ENCODE measurements at places on chromosomes 12 and 14.
A peak's percentile ranks its signal among the peaks of the same experiment; 100 is the strongest.

DNA sequence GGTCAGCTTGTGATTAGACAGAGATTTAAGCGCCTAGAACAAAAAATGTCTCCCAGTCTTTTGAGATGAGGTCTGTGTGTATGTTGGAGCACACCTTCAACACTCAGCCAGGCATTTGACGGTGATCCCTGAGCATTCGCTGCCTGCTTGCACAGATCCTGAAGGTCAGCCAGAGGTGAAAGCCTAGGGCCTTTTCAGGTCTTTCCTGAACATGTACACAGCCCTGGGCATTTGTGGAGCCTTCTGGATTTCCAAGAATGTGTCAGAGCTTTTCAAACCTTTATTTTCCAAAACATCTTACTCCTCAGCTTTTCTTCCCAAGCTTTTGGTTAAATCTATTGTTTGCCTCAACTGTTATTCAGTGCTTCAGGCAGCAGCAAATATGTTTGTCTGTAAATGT lies 59.1 kb upstream of the AMN start:
- no peak for DNase-seq

GRCh38 chr12:70252832-70253231 lies 9.6 kb downstream of the CNOT2 start:
- DNase-seq: no peak

GRCh38 chr12:62834971-62835547 lies 99.9 kb downstream of the PPM1H start:
- no peak for DNase-seq

GRCh38 chr12:95017482-95017881 lies 14.0 kb upstream of the NDUFA12 start:
- DNase-seq: no peak

DNA sequence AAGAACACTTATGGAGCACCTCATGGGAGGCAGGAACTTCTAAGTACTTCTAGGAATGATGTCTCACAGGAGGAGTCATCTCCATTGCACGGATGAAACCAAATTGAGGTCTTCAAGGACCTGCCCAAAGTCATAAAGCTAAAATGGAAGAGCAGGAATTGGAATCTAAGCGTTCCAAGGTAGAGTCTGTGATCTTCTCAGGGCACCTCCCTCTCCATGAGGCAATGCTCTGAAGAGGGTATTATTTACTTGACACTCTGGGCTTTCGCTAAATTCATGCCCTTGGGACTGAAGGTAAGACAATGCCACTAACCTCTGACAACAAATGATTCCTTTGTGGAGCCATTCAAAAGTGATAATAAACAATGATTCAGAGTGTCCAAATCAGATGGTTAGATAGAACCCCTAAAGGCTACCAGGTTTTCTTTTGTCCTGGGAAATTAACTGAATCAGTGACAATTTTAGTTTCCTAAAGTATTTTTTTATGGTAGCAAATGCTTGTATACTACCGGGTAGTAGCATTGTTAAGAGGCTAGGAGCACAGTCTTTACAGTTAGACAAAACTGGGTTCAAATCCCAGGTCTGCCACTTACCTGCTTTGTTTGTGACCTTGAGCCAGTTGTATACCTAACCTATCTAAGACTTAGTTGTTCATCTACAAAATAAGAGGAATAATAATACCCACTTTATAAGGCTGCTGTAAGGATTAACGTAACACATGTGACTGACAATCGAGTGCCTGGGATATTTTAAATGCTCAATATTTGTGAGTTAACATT lies 12.3 kb downstream of the HMGA2 start:
- no peak for DNase-seq

DNA sequence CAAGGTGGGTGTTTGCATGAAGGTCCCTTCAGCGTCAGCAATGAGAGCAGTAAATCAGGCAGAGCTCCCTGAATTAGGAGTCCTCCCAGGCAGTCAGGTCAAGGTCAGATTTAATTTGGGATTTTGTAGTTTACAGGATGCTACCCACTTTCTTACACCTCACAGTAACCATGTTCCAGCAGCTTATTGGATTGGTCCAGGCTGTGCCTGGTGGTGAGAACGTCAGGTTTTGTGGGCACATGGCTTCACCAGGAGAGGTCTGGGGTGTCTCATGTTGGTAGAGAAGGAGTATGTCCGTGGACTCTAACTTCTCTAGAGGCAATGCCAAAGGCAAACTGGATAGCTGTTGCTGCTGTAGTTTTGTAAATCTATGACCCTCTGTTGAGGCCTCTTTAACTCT lies 158.3 kb downstream of the CACNA1C start:
- no peak for DNase-seq

- no peak for DNase-seq
Measured at GRCh38 chr12:63792338-63792737, 12.6 kb downstream of the RXYLT1 start.

DNA sequence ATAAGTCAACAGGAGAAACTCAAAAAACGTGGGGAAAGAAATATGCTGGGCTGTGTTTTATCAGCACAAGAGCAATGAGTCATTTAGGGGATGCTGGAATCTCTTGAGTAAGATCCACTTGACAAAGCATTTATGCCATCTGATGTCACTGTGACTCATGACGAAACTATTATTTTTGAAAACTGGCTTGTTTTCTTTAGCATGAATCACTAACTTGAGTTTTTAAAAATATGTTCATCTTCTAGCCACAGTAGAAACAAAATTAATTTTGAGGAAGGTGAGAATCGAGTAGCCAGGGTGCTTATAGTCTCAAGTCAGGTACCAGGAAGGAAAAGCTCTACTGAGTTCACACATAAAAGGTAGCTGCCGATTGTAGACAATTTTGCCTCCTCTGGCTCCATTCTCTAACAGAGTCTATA lies 456.2 kb upstream of the MGAT4C start:
- peak; percentile 2 for DNase-seq

DNA sequence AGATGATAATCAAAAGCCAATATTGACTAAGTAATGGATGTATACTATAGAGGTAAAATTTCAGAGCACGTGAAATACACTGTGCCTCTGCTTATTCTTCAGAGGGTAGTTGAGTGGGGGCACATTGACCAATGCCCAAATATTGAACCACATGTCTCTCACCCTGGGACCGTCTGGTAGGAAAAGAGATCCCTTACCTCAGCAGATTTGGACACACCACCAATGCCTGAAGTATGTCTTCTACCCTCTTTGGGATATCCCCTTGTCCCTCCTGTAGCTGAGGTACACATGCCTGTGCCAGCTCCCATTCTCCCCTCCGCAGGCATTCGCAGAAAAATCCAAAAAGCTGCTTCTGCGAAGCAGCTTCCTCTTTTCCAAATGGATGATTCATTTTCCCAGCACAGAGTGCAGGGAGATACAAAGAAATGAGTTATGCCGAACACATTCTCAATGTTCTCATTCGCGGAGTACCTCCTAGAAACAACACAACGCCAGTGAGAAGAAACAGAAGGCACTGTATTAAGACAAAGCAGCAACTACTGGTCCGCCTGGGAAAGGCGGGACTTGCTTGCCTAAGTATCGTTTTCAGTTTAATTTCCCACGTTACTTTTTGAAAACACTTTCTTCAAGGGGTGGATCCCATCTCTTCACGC lies 691 bp downstream of the ZFYVE26 start:
- DNase-seq: peak; percentile 45

- DNase-seq: no peak
Measured at GRCh38 chr12:3269594-3269993, 192.4 kb downstream of the TSPAN9 start.

- no peak for DNase-seq
Measured at GRCh38 chr12:96303653-96304052, 96.6 kb downstream of the CDK17 start.

DNA sequence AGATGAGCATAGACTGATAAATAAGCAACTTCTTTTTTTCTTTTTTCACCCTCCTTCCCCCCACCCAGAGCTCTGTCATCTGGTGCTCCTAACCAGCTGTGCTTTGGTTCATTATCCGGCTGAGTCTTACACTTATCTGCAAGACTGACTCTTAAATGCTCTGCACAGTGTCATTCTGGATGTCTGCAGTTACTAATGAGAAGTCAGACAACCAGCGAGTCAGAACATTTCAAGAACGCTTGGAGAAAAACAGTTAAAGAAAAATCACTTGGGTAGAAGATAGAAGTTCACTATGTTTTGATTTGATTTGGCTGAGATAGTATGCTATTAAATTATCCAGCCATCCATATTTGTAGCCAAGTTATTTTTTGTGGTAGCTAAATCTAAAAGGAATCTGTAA lies 328.9 kb upstream of the PRICKLE1 start:
- DNase-seq: no peak

DNA sequence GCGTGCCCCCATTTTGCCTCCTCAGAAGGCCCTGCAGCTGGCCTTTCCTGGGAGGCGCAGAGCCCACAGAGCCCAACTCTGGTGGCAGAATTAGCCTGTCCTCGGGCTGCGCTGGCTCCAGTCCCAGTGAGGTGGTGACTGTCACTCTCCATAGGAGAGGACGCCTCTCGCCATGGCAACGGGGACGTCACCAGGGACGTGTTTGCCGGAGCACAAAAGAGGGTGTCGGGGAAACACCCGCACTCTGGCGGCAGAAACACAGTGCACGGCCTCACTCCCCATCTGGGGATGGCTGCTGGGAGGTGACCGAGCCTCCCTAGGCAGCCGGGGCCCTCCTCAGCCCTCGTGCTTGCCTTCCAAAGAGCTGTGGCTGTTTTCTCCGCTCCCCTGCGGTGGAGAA lies 50.2 kb upstream of the NCOR2 start:
- no peak for DNase-seq

GRCh38 chr12:108046650-108047049 lies 82.4 kb upstream of the WSCD2 start:
- DNase-seq: no peak

- DNase-seq: peak; percentile 32
Measured at GRCh38 chr12:56128670-56129205, 671 bp downstream of the ESYT1 start.

DNA sequence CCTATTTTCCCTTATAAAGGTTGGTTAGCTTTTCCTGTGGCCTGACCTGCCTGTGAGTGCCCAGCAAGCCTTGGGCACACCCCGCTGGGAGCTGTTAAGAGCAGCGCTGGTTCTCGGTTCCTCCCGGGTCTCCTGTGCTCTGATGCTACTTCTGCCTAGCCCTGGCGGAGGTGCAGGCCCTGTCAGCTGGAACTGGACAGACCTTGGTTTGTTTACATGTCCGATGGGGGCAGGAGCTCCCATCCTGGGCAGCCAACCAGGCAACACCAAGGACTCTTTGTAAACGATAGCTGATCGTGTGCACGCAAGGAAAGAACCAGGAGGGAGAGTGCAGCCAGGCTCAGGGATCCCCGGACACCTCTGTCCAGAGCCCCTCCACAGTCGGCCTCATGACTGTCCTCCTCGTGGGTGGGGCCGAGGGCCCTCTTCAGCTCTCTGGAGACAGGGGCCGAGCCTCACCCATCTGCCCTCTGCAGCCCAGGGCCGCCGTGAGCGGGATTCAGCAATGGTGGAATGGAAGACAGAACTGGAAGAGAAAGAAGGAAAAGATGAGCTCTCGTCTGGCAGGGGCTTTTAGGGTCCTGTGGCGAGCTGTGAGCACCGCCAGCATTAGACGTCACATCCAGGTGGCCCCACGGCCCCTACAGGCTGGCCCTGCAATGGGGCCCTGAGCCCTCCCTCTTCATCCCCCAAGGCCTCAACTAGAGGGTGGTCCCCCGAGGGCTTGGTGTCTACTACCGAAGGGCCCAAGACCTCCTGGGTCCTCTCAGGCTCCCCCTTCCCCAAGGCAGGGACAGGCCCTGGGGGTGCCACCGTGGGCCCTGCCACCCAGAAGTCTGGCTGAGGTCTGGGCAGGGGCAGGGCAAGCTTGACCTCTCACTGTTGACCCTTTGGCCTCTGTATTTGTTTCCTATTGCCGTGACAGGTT lies 12.3 kb downstream of the TNFAIP2 start:
- peak; percentile 16 for DNase-seq

GRCh38 chr14:40870252-40870651 lies 736.4 kb upstream of the LRFN5 start:
- DNase-seq: no peak

DNA sequence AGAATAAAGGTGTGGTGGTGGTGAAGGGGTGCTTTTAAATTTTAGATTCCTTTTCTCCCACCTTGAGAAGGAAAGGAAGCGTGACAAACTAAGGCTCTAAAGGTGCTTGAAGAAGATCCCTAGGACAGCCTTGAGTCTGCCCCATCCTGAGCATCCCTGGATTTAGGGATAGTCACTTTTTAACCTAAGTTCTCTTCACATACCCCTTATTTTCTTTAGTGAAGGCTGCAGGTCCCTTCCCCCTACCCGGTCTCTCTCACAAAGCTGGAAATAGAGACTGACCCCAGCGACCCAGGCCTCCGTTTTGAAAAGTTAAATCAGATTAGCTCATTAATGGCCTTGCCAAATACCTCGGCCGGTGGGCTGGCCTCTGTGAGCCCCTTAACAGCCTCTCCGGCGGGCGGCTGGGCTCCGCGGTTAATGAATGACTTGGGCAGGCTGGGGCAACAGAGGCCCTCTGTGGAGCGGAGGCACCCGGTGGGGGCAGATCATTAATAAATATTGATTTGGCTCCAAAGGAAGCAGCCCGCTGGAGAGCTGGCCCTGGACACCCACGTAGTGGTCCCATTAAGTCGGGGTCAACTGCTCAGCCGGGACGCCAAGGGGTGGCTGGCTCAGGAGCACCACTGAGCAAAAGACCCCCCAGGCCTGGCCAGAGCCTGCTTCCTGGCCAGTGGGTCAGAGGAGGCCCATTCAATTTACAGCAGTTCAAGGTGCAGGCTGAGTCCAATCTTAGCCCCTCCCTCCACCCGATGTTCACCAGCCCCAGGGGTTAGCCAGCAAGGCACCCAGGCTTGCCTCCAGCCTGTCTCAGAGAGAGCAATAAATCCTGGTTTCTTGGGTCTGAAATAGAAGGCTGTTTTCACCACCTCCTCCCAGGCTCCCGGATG lies 31.8 kb downstream of the PAH start:
- no peak for DNase-seq

GRCh38 chr12:60842181-60842580 lies 1246.4 kb downstream of the SLC16A7 start:
- no peak for DNase-seq

GRCh38 chr14:72253503-72253902 lies 321.3 kb downstream of the RGS6 start:
- DNase-seq: no peak

GRCh38 chr12:22262309-22262708 lies 72.2 kb downstream of the ST8SIA1 start:
- DNase-seq: no peak

DNA sequence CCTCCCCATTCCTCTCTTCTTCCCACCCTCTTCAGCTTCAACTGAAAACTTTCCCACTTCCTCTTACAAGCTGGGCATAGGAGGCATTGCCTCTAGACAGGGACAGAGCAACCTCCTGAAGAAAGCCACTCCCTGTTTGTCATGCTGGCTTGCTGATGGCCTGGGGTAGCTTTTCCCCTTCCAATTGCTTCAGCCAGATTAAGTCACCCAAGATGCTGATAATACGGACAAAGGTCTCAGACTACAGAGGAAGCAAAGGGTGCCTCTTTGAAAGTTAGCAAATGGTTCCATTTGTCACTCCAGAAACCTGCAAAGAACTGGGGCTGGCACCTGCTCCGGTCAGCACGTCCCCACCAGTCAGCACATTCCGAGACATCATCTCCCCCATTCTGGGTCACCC lies 6.0 kb downstream of the KRT2 start:
- DNase-seq: peak; percentile 78
